ENCODE measurements at places on chromosomes 2 and 18.

- DNase-seq: no peak
Measured at GRCh38 chr18:76274468-76275289, 220.4 kb downstream of the ZNF516 start.

- DNase-seq: no peak
Measured at GRCh38 chr2:102070058-102070642, 72.4 kb upstream of the IL1R1 start.

DNA sequence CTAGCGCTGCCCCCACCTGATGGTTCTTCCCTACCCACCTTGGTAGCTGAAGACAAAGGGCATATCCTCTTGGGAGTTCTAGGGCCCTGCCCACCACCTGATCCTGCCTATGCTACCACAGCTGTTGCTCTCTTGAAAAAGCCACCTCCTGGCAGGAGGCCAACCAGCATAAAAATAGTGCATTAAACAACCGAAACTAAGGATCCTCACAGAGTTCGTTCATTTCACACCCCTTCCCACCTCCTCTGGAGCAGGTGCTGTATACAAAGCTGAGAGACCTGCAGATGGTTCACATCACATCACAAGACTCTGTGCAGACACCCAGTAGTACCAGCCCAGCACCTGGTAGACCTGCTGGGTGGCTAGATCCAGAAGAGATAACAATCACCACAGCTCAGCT is 1348.0 kb upstream of the TMEFF2 start:
- no peak for DNase-seq

GRCh38 chr2:109694190-109694589 is 80.0 kb downstream of the SOWAHC start:
- DNase-seq: no peak

DNA sequence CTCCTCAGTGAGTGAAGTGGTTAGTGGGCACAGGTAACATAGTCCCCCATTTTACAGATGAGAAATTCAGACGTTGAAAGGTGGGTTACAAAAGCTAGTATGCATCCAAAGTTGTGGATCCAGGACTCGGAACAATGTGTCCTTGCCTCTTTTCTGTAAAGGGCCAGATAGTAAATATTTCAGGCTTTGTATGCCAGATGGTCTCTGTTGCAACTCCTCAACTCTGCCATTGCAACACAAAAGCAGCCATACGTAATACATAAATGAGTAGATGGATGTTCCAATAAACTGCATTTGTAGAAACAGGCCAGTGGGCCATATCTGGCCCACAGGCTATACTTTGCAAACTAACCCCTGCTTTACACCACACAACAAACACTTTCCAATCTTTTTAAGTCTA is 166.6 kb upstream of the PKDCC start:
- no peak for DNase-seq

- DNase-seq: no peak
Measured at GRCh38 chr2:200534572-200534971, 8.6 kb downstream of the SGO2 start.

- DNase-seq: no peak
Measured at GRCh38 chr2:29278966-29279365, 163.8 kb downstream of the CLIP4 start.

DNA sequence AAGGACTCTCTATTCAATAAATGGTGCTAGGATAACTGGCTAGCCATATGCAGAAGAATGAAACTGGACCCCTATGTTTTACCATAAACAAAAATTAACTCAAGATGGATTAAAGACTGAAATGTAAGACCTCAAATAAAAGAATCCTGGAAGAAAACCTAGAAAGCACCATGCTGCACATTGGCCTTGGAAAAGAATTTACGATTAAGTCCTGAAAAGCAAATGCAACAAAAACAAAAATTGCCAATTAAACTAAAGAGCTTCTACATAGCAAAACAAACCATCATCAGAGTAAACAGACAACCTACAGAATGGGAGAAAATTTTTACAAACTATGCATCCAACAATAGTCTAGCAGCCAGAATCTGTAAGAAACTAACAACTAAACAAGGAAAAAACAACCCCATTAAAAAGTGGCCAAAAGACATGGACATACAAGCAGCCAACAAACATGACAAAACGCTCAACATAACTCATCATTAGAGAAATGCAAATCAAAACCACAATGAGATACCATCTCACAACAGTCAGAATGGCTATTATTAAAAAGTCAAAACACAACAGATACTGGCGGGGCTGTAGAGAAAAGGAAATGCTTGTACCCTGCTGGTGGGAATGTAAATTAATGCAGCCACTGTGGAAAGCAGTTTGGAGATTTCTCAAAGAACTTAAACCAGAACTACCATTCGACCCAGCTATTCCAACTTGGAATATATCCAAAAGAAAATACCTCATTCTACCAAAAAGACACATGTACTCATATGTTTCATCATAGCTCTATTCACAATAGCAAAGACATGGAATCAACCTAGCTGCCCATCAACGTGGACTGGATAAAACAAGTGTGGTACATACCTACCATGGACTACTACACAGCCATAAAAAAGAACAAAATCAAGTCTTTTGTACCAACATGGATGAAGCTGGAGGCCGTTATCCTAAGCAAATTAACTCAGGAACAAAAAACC is 30.6 kb downstream of the SEPTIN10 start:
- DNase-seq: no peak

DNA sequence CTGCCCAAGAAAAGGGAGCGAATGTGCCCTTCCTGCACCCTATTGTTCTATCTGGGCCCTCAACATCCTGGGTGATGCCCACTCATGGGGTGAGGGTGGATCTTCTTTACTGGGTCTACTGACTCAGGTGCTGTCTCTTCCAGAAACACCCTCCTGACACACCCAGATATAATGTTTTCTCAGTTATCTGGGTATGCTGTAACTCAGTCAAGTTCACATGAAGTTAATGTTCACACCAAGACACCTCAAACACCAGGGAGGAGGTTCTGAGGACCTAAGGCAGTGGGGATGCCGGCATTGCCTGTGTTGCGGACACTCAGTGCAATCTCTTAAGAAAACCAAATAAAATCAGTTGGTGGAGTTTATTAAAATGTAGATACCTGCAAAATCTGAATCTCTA is 500.9 kb downstream of the BCL11A start:
- no peak for DNase-seq

DNA sequence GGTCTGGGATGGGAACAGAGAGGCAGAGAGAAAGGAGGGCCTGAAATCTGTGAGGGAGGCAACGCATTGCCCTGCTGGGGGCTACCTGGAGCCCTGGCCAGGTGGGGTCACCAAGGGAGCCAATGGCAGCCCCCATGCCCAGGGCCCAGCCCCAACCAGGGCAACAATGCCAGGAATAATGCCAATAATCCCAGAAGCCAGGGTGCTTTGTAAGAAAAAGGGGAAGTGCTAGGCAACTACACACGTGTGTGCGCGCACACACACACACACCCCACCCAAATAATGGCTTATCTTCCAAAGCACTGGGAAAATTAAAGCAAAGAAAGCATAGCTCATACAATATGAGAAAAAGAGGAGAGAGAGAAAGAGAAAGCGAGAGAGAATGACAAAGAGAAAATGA is 7.0 kb upstream of the CLEC4F start:
- DNase-seq: no peak

DNA sequence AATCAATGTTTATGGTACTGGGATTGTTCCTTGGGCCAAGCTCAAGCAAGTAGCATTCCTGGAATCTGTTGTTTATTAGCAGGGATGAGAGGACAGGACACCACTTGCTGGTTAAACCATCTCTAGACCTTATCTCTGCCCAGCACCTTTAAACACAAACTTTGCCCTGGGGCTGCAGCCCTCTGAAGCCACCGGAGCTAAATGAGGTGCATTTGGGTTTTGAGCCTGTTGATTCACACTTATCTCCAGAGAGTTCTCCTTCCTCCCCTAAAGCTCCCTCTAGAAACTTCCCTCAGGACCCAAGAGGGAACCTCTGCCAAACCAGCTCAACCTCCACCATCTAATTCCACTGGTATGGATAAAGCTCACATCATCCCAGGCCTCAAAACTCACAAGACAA is 94.8 kb upstream of the EPAS1 start:
- DNase-seq: no peak
